Liver (tissue), 10 donors: ENCODE measurements at places on chromosomes 3 and 15. TPM values are rescaled to one million over a fixed set of nuclear protein-coding genes. Genes with fewer than 3 reads are reported as not detected.

The TGM4 gene
- not detected for polyA plus RNA-seq

The CD86 gene
- polyA plus RNA-seq = 1.7 TPM

The FHIT gene
- 14.7 TPM for polyA plus RNA-seq

The ANO10 gene
- polyA plus RNA-seq = 6.0 TPM

The APBA2 gene
- 0.38 TPM for polyA plus RNA-seq

The RBPMS2 gene
- 7.9 TPM for polyA plus RNA-seq

The SMC4 gene
- 6.7 TPM for polyA plus RNA-seq

The IGSF10 gene
- polyA plus RNA-seq = 0.81 TPM

The NCKIPSD gene
- 7.4 TPM for polyA plus RNA-seq

The NR1I2 gene
- 32.6 TPM for polyA plus RNA-seq

The CCR1 gene
- polyA plus RNA-seq = 4.4 TPM

The EPHA3 gene
- 0.73 TPM for polyA plus RNA-seq

The SHC4 gene
- polyA plus RNA-seq = 0.03 TPM

The ZPLD1 gene
- polyA plus RNA-seq = 0.06 TPM

The BTLA gene
- polyA plus RNA-seq = 0.43 TPM

The NAALADL2 gene
- polyA plus RNA-seq = 2.3 TPM

The IMPG2 gene
- polyA plus RNA-seq = 0.01 TPM

The SEMA4B gene
- polyA plus RNA-seq = 15.2 TPM

The LRRC2 gene
- polyA plus RNA-seq = 7.6 TPM

The PIGBOS1 gene
- 14.3 TPM for polyA plus RNA-seq

The LIPH gene
- not detected for polyA plus RNA-seq

The UROC1 gene
- 20.0 TPM for polyA plus RNA-seq

The RNU5B-1 gene
- polyA plus RNA-seq = not detected

The GPR156 gene
- not detected for polyA plus RNA-seq

The MNS1 gene
- polyA plus RNA-seq = 0.45 TPM

The CAPN3 gene
- 2.2 TPM for polyA plus RNA-seq

The RGMA gene
- 0.15 TPM for polyA plus RNA-seq

The FBXL22 gene
- polyA plus RNA-seq = 0.29 TPM
